Stimulated activated CD8-positive, alpha-beta memory T cell treated with anti-CD3 and anti-CD28 coated beads, Interleukin-7, amount 100 ng/mL, for 1 hour (primary cell): ENCODE measurements at places on chromosomes 7 and 10.

DNA sequence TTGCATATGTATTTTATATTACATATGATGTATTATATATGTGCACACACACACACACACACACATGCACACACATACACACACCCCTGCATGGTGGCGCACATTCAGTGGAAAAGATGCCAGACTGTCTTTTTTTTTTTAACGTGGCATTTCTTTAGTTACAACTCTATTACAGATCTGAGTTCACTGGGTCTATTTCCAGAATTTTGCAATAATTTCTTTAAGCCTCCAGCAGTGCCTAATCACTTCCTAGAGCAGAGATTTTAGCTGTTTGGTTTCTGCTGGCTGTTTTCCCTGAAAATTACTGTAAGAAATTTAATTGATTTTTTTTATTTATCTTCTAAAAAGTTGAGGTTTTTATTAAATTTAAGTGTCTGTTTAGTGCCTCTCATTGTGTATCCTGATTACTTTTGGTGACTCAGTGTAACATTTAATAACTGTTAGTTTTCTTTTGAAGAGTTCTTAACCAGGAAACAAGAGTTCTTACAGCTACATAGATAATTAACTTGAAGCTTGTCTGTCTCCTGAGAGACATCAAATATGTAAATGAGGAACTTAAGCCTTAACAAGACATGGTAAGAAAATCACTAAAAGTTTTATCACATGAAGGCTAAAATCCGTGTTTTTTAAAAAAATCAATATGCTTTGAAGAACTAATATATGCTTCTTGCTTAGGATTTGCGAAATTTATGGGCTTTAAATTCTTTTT, 232.0 kb downstream of the MDFIC start:
- DNase-seq = no peak

GRCh38 chr10:121823993-121824463, 103.8 kb downstream of the ATE1 start:
- no peak for DNase-seq

- DNase-seq = no peak
Measured at GRCh38 chr7:132516042-132516840, 60.0 kb downstream of the PLXNA4 start.

DNA sequence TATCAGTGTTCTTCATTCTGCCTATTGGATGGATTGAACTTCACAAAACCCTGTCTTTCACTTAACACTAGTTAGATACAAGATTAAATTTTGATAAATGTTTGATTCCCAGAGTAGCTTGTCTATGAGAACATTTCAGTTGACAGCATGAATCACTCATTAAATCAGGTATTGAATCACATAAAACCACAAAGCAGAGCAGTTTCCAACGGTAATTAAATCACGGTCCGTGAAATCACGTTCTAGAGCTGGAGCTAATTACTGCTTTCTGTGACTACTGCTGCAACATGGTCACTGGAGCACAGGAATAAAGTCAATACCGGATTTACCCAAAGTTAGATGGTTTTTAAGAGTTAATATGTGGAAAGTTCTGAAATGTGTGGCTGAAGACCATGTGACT, 257.8 kb upstream of the PCDH15 start:
- DNase-seq = no peak

DNA sequence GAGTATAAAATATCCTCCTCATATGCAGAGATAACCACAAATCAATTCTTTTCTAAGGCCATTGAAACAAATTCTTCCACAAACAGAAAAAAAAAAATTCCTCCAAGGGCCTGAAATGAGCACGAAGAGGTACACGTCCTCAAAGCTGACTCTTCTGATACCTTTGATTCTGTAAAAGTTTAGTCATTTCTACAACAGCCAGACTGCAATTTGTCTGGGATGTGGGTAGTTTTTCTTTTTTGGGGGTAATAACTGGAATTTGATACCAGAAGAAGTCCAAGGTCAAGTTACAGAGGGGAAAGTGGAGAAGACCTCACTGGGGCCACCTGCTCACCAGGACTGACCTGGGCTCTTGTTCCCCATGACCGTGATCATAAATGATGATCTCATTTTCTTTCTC, 121.8 kb downstream of the AOAH start:
- DNase-seq = no peak
